Natural killer cell (primary cell): ENCODE measurements at places on chromosomes 12 and 14.

- DNase-seq = no peak
Measured at GRCh38 chr14:32074887-32075572, 2.1 kb upstream of the ARHGAP5 start.

DNA sequence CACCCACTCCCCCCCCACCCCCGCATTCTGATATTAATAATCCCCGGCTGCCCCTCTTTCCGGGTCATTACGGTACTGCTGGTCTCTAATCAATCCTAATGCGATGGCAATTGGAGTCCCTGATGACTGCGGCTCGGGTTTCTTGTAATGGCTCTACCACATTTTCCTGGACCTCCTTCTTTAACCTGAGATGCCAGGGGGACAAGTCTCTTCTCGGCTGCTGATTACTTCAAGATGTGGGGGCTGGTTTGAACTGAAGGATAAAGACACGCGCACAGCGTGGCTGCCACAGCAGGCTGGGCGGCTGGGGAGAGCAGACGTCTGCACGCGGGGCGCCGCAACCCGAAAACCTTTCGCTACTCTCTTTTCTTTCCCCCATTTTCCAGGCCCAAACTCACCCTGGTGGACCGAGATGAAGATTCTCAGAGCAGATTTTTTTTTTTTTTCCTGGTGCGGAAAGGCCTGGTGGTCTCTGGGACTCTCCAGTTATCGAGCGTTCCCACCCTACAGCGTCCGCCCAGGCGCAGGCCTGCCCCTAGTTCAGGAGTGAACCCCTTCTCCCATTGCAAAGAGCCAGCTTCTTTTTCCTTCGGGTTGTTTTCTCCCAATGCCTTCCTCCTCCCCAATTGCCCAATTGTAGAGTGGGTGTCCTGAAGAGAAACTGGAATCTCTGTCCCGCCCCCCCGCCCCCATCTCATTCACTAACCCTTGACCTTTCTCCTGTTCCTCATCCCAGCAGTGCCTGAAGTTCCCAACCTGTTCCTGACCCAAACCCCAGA, 6.0 kb upstream of the SIX1 start:
- no peak for DNase-seq

DNA sequence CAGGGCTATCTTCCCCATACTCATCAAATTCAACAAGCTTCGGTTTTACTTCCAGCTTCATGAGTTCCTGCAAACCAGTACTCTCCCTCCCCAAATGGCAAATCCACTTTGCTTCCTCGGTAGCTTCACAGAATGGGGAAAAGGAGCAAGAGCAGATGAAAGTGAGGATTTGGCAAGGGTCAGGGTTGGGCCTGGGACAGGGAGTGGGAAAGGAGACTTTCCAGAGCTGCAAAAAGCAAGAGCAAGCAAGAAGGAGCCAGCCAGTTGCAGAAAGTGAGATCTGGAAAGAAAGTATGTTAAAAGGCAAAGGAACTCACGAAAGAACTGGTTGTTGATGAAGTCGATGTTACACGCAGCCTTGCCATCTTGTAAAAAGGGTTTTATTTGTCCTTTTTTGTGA, 522.8 kb upstream of the TBX3 start:
- no peak for DNase-seq

- DNase-seq = no peak
Measured at GRCh38 chr12:65937161-65937641, 112.9 kb downstream of the HMGA2 start.

DNA sequence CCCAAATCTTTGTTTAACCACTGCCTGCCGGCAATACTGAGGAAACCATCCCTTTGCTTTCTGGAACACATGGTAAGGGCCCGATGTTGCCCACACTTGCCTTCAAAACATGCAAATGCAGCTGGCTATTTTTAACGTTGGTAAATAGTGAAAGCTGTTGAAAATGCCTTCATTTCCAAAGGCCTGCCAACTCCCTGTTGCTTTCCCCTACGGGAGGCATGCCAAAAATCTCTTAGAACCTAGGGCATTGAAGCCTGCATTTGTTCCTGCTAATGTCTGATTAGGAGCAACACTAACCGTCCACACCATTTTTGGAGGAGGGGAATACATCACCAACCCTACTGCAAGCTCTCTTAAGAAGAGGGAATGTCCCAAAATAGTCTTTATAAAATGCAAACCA, 152.6 kb upstream of the NOS1 start:
- no peak for DNase-seq

DNA sequence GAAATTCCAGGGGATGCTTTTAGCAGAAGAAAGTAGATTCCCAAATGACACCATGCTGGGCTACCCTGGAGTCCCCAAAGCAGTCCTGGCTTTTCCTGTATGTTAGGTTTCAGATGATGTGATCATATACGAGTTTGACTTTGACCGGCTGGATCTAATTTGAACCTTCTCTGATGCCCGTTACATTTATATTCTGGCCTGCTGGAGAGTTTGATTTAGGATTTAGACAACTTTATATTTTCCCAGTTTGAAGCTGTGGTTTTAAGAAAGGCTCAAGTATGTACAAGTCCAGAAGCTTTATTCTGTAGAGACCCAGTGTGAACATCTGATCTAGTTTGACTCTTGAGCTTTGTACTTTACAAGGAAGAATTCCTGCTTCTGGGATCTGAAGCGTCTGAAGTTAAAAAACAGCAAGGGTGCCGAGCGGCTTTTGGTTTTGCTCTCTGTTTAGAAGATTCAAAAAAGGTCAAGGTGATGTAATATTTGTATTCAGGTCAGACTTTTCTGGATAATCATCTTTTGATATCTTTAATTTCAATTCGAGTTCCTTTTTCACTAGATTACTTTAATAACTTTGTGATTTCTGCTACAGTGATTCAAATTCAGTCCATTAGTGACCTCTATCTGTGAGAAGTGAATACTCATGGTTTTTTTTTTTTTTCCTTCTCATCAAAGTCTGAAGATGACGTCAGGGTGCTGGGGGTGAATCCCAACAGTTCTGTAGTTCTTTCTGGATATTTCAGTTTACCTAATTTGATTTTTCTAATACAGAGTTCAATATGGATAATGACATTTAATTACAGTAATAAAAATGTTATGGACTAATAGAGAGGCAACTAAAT, 6.3 kb downstream of the FLRT2 start:
- no peak for DNase-seq

GRCh38 chr12:41527062-41527461, 338.9 kb downstream of the PDZRN4 start:
- no peak for DNase-seq

- no peak for DNase-seq
Measured at GRCh38 chr14:20820063-20820904, 17.6 kb upstream of the RNASE1 start.

GRCh38 chr14:98325761-98326160, 946.2 kb downstream of the BCL11B start:
- DNase-seq = no peak

DNA sequence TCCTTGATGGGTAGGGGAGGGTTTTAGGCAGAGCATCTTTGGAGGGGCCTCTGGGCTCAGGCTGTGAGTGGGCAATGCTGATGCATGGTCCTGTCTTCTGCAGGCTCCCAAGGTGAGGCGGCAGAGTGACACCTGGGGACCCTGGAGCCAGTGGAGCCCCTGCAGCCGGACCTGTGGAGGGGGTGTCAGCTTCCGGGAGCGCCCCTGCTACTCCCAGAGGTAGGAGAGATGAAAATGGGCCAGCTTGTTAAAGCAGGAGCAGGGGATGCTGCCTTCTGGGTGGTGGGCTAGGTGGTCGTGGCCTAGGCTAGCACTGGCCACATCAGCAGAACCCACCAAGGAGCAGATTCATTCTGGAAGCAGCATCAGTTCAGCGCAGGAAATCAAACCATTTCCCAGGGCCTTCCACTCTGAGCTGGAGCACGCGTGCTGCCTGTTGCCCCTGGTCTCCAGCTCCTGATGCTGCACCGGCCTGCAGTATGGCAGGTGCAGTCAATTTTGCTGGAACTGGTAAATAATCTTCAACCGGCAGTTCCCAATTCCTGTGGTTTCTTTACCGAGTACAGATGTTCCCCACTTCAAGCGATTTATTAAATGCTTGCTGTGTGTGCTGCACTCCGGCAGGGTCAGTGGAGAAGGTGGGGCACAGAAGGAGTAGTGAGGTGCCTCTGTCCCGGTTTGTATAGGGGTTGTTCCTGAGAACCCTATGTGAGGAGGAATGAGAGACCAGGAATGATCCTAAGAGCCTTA, 7.4 kb downstream of the PAPLN start:
- no peak for DNase-seq

DNA sequence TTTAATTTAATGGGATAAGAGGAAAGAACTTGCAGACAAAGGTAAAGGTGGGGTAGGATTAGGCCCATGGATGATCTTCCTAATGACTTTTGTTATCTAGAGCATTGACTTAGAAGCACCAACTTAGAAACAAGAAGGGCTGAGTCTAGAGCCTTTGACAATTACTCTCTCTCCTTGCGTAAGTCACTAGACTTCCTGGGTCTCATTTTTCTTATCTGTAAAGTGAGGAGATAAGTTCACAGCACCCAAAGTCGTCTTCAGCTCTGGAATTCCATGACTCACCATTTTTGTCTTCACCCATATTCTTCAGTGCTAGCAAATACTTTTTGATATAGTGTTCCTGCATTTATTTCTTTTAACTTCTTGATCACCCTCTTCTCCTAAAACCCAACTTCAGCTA, 75.7 kb downstream of the SSPN start:
- DNase-seq = no peak

DNA sequence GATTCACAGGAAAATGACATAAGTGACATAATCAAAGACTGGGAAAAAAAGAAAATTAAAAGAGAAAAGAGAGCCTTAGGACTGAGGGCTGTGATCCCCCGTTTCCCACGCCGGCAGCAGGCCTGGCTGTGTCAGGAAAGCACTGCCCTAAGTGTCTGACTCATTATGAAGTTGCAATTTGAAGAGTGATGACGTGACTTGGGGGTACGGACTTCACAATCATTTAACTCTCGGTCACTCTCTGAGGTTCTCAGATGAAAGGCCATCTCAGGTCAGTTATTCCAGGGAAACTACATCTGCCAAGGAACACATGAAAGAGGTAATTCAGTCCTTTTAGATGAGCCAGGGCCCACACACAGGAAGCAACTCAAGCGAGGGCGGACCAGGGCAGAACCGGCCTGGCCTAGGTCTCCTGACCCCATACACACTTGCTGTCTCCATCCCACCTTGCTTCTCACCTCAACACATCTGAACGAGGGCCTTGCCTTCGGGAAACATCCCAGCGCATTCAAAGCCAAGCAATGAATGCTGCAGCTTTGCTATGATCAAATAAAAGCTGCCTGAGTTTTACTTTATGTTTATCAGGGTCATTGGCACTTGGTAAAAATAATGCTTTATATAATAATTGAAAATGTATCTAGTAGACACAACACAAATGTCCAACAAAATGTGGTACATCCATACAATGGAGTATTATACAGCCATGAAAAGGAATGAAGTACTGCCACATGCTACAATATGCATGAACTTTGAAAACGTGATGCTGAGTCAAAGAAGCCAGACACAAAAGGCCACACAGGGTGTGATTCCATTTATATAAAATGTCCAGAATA, 2.7 kb downstream of the SSH1 start:
- no peak for DNase-seq

GRCh38 chr14:99664937-99665273, 19.2 kb upstream of the CYP46A1 start:
- DNase-seq = no peak

- DNase-seq = no peak
Measured at GRCh38 chr12:52815676-52816588, 2.0 kb upstream of the KRT4 start.

DNA sequence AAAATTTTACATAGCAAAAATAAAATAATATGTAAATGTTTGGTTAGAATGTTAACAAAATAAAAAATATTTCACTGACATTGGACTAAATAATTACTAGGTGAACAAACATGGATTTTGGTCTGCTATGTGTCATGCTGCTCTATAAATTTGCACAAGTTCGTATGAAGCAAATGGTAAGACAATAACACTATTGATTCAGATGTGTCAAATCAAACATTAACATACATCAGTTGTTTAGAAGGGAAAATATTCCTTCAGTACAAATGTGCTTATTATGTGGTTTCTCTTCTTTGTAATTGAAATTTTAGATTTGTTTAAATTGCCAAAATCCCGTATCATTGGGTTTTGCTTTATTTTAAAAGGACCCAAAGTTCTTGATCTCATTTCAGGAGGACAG, 46.9 kb downstream of the PAWR start:
- no peak for DNase-seq

DNA sequence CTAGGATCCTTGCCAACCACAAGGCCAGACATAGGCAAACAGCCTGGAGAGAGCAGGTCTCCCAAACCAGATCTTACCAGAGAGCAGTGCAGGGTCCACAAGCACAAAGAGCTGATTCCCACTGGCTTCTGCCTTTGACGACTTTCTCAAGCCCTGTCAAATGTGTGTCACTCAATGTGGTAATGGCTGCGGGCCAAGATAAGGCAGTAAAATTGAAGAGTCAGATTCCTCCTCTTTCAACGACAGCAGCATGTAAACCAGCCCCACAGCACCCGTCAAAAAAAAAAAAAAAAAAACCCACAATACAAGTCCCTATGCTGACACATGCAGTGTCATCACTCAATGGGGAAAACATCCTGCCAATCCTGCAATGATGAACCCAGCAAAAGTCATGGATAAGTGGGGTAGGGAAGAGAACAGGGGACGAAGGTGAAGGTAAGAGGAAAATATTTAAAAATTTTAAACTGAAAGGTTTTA, at the start of gene STON2:
Gene STON2 (minus strand): TSS at position 123 of the 477 bp plus-strand sequence. CDS start 1,942 bp downstream, outside the sequence.
- no peak for DNase-seq

DNA sequence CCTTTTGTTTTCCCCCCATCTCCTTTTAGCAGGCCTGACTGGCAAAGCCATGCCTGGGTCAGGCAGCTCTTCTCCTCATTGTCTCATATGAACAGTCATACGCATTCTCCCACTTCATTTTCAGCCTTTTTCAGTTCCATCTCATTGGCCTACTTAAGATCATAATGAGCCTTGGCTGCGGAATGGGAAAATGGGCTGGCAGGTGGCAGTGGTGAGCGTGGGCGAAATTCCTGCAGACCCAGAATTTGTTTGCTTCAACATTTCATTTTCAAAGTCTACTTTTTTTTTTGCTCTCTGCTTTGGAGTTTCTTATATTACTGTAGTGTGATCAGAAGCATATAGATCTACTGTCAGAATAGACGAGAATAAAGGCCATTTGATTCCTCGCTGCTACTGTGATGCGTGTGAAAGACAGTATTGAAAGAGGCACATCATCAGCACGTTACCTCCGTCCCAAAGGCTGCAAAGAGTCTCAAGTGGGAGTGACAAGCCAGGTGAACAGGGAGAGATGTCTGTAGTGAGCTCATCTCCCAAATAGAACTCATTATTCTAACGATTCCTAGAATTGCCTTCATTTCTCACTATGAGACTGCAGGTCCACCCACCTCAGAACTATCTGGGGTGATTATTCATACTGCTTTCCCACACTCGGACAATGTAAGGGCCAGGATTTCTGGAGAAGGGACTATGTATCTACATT, 73.7 kb downstream of the TBK1 start:
- DNase-seq = no peak

DNA sequence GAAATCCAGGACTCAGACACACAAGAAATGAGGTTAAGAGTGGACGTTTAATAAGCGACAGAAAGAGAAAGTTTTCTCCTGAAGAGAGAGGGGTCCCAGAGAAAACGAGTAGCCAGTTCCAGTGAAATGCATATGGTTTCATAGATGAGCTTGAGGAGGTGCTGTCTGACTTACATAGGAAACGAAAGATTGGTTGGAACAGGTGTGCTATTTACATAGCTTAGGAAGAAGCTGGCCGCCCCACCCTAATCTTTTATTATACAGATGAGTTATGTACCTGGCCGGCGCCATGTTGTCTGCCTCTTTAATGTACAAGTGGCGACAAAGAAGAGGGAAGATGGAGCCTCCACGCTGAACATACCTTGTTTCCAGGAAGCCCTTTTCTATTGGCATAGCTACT, 223.0 kb downstream of the SLC6A15 start:
- no peak for DNase-seq

GRCh38 chr12:93154753-93155480, 222.8 kb upstream of the NUDT4 start:
- no peak for DNase-seq

GRCh38 chr12:91143206-91143605, 31.9 kb upstream of the LUM start:
- DNase-seq = no peak
